ENCODE measurements at places on chromosomes 7 and 10. TPM values are rescaled to one million over a fixed set of nuclear protein-coding genes. Genes with fewer than 3 reads are reported as not detected.

HOXA5 gene
- total RNA-seq, result 0.50 TPM

DNA sequence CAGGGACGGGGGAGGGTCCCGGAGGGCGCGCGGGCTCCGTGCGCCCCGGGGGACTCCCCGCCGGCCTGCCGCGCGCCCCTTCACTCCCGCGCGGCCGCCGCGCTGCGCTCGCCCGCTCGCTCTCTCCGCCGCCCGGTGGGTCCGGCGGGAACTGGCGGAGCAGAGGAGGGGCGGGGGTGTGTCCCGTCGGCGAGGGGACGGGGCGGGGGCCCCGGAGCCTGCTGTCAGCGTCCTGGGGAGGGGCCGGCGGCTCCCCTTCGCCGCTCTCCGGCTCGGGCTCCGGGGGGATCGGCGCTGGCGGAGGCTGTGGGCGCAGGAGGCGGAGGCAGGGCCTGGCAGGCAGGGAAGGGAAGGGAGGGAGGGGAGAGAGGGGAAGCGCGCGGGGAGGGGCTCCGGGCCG lies at the start of gene SH3PXD2A:
Gene SH3PXD2A (minus strand): TSS at position 153 of the 400 bp plus-strand sequence. CDS start 310 bp downstream, outside the sequence.
- no peak for DNase-seq

- no peak for DNase-seq
These were observed 23.4 kb downstream of the COX15 start for GRCh38 chr10:99708428-99709012.

DNA sequence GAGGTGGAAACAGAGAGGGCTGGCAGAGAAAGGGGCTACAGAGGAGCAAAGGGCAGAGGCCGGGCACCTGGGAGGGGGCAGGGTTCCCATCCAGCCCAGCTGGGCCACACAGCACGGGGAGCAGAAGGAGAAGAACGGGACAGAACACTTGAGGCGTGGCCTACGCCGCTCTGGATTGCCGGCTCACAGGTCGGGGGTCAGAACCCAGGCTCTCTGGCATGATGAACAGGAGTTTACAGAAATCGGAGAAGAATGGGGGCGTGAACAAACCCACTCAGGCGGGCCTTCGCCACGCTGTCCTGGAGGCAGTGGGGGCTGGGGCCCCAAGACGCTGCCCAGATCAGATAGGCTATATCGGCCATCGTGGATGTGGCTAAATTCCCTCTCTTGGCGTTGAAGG lies 362.2 kb upstream of the SHH start:
- peak; percentile 11 for DNase-seq

DNA sequence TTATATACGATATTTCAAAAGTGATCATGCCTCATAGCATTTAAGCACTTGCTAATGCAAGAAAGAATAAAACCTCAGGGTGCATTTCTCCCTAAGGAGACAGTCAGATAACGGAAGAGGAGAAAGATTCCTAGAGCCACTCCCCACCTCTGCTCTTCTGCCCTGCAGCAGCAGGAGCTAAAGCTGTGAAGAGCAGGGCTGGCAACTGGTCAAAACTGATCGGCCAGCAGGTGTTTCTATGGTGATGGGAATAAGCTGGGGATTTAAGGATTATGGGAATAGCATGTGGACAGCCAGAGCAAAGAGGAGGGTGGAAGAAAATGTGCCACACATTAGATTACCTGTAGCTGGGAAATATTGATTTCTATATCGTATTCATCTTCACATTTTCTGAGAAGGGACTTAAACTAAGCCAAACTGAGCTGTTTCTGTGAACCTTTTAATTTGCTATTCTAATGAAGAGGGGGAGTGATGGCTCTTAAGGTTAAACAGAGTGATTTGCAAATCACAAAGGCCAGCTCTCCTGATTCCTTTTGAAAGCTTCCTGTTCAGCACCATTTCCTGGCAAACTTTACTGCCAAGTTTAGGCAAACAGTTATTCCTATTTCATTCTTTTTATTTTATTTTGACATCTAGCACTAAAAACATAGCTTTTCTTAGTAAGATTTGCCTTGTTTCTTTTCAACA lies 268.9 kb upstream of the PFKP start:
- no peak for DNase-seq
